ENCODE measurements at places on chromosomes 6 and 20.

- DNase-seq: peak; percentile 10
Measured at GRCh38 chr6:84508981-84509380, 255.4 kb downstream of the TBX18 start.

GRCh38 chr6:137873273-137873762, 6.3 kb downstream of the TNFAIP3 start:
- no peak for DNase-seq

DNA sequence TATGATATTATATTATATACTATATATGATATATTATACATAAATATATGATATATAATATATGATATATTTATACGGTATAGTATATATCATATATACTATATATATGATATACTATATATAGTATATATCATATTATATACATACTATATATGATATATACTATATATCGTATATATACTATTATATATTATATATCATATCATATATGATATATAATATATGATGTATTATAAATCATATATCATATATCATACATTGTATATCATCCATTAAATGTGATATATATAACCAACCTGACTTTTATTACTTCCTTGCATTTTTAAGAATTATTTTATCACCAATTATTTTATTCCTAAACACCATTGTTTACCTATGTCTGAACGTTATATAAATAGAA, 146.6 kb upstream of the PRSS16 start:
- no peak for DNase-seq

GRCh38 chr6:3843379-3844096, 5.6 kb upstream of the FAM50B start:
- no peak for DNase-seq

- no peak for DNase-seq
Measured at GRCh38 chr6:6002005-6002847, 4.5 kb downstream of the NRN1 start.

DNA sequence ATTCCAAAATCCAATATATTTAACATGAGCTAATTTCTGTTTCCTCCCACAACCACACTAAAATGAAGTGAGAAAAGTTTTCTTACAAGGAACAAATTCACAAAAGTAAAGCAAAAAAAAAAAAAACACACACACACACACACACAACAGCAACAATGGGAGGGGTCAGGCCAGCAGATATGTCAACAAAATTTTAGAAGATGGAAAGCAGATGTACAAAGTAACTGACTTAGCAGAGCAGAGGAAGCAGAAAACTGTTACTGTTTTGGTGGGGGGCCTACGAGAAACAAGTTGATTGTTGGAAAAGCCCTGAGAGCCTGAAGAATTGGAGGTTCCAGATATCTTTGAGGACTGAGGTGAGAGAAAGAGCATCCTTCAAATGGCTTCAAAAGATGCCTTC, 11.7 kb downstream of the EPB41L2 start:
- DNase-seq: no peak

DNA sequence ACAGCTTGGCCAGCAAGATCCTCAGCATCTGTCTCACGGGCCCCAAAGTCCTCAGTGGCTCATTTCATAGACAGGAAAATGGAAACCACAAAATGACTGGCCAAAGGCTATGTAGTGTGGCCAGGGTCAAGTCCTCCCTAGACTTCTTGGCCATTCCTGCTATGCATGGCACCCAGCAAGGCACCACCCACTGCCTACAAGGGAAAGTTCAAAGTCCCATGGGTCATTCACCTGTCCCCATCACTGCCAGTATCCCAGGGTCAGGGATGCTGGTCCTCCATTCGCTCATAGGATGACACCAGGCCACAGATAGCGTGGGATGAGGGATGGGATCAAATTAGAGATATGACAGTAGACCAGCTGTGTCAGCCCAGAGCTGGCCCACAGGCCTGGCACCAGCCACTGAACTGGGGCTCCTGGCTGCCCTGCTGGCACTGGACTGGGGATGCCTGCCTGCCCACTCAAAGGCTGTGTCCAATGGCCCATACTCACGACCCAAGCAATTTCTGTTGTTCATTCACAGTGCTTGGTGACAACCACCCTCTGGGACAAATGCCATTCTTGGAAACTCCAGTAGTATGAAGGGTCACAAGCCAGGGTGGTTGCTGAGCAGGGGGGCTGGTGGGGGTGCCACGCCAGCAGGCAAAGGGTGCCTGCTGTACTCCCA, 11.6 kb downstream of the ADISSP start:
- no peak for DNase-seq

GRCh38 chr20:31721408-31722256, 1.0 kb downstream of the BCL2L1 start:
- no peak for DNase-seq

- DNase-seq: no peak
Measured at GRCh38 chr6:151310852-151311767, 71.3 kb downstream of the AKAP12 start.

DNA sequence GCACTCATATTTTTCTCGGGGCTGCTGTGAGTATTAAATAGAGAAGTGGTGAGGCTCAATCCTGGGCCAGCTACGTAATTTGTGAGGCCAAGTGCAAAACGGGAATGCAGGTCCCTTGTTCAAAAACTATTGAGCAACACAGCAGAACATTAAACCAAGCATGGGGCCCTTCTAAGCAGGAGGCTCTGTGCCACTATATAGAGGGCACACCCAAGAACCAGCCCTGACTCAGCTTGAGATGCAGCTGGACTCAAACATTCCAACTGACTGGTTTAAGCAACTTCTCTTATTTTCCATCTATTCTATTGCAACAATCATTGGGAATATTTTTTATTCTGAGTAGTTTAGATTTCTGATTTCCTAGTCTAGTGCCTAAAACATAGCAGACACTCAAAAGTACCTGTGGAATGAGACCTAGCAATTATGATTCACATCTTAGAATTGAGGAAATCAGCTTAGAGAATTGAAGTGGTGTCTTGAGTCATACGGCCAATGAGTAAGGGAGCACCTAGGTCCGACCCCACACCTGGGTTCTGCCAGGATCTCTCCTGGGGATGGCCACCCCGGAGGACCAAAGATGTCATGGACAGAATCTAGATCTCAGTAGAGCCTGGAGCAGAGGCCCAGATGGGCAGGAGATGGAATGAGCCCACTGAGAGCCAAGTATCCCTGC, 1.3 kb downstream of the SIRPB2 start:
- DNase-seq: no peak

- no peak for DNase-seq
Measured at GRCh38 chr6:149964308-149965193, 808 bp downstream of the ULBP1 start.

DNA sequence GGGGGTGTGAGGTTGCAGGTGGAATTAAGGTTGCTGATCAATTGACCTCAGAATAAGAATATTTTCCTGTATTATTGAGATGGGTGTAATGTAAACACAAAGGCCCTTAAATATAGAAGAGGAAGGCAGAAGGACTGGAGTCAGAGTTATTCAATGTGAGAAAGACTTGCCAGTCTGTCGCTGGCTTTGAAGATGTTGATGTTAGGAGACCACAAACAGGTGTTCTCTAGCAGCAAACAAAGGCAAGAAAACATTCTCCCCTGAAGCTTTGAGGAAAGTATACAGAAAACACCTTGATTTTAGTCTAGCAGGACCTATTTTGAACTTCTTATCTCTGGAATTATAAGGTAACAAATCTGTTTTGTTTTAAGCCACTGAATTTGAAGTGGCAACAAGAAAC, 138.9 kb upstream of the PTPRK start:
- DNase-seq: no peak

GRCh38 chr6:10434235-10434634, 19.4 kb upstream of the TFAP2A start:
- DNase-seq: no peak

GRCh38 chr20:1816384-1817381, 78.5 kb upstream of the SIRPA start:
- DNase-seq: peak; percentile 58

DNA sequence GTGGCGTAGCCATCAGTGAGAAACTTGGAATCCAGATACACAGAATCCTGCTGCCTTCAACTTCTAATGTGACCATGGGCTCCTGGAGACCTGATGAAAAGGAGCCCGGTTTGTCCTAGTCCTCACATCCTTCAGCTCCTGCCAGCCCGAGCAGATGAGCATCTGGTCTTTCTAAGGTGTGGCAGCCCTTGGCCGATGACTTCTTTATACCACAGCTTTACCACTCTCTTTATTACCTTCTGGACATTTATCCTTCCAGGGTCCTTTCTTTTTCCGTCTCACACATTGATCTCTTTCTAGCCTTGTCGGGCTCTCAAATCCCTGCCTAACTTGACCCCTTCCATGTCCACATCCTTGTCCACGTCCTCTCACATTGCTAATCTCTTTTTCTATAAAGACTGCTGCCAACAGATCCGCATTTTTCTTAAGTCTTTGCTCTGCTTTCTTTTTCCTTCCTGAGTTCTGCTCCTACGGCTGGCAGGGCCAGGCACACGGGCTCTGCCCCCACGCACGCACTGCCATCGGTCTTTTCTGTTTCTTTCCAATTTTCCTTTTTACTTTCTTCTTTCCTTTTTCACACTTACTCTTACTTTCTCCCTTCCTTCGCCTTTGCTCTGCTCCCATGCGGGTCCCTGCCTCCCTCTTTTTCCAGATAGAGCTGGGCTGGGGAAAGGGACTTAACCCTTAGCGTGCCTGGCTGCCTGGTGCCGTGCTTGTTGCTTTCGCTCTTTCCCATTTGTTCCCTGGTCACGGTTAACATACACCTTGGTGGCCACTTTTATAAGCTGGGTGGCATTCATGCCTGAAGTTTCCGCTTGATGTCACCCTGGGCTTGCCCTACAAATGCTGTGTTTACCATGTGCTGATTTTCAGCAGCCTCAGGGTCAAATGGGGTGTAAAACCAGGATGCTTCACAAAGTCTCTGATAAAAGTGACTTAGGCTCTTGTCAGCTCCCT, 9.4 kb upstream of the GMPR start:
- DNase-seq: no peak

DNA sequence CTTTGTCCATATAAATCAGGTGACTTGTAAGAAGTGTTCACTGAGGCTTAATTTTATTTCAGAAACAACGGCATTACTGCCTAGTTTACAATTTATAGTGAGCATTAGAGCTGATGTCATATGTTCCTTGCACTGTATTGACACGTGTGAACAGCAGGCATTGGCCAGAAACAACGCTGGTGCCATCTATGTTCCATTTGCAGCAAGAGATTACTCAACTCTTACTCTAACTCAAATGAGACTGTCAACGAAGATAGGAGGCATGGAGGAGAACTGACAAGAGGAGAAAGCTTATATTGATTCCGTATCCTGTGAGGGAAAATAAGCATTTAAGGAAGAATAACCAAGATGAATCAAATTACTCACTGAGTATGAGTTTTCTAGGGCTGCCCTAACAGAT, 48.4 kb downstream of the MTFR2 start:
- DNase-seq: no peak

DNA sequence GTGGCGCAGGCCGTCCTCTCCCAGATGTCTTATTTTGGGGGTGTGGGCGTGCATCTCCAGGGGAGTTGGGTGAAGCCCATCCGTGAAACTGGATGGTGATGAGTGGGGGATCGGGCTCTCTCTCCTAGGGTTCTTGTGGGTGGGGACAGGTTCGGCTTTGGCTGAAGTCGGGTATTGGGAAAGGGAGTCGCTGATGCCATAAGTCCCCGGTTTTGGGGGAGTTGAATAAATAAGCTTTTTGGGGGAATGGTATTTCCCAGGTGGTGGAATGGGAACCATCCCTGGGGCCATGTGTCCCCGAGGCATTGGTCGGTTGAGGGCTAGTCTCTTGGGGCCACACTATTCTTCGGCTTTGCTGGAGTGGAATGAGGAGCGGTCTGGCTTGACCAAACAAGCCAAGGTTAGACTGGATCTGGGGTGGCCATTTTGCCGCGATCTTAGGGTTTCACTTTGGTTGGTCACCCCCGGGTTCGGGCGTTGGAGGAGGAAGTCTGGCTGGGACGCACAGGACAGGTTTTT, 481 bp downstream of the ZNF133 start:
- no peak for DNase-seq

DNA sequence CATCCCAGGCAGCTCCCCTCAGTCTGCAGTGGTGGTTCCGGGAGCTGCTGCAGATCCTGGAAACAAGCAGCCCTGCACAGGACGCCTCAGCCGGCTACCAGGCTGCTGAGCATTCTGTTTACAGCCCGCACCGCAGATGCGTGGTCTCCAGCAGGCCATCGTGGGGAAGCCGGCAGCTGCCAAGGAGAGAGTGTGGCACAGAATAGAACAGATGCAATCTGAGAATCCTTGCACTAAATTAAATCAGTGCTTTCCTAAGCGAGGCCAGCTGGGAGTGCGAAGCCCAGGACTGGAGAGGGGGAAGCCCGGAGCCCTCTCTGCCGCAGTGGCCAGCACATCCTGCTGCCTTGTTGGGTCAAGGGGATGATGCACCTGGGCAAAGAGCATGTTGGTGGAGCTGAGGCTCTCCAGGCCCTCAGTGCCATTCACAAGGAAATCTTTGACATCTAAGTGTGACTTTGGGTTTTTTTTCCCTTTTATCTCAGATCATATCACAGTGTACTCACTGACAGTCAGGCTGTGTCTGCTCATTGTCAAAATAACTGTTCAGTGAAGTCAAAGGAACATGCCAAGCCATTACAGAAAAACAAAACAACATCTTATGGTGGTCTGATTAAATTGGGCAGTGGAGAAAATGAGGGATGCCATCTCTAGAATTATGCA, 118.1 kb downstream of the SYNDIG1 start:
- DNase-seq: no peak

DNA sequence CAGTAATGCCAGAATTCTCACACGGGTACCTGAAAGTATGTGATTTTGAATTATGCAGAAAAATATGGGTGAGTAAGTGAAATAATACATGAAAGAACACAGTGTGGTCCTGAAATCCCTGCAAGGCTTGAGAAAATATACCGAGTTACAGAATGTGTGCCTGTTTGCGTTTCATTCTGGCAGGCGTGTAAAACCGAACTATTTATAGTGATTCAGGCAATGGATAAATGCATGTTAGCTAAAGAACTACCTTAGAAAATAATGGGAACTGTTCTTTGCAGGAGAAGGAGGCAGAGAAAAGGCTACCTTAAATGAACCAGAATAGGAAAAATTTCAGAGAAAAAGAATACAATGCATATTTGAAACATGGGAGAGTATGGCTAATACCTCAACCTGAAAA, 145.8 kb upstream of the KCNQ5 start:
- no peak for DNase-seq

DNA sequence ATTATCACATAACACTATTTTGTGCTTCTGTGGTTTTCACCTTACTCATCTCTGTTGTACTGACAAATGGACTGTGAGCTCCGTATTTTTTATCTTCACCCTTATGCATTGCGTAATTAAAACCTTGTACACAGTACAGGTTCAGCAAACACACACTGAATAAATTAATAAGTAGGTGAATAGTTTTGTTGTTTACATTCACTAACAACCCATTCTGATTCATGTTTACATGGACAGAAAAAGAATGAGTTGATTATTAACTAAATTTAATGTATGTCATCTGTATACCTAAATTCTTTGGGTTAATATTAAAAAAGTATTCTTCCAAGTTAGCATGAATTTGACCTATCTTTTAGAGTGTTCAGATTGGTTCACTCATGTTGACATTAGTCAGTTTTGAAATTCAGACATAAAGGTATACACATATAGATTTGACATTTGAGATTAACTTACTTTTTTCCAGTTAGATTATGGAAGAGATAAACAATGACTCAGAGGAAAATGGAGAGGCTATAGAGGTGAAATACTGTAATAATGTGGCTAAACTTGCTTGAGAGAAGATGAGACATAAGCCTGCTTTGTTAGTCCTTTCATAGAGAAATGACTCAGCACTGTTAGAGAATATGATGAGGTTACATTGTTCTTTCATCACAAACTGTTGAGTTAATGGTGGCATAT, 541.7 kb upstream of the FLRT3 start:
- peak; percentile 23 for DNase-seq

GRCh38 chr20:13447385-13448180, 191.1 kb downstream of the TASP1 start:
- no peak for DNase-seq

- DNase-seq: no peak
Measured at GRCh38 chr20:7818477-7818876, 121.8 kb downstream of the HAO1 start.

Data from AG04449 (cell line).